ENCODE measurements at places on chromosomes 11 and 22.

GRCh38 chr11:121081321-121081720, 19.7 kb upstream of the TECTA start:
- H3K27me3 ChIP-seq: no peaks in the 10 kb centered on the region
- H3K27ac ChIP-seq: no peak overlapping the region
- H3K36me3 ChIP-seq: no peaks in the 10 kb centered on the region
- H3K4me3 ChIP-seq: no peak overlapping the region

DNA sequence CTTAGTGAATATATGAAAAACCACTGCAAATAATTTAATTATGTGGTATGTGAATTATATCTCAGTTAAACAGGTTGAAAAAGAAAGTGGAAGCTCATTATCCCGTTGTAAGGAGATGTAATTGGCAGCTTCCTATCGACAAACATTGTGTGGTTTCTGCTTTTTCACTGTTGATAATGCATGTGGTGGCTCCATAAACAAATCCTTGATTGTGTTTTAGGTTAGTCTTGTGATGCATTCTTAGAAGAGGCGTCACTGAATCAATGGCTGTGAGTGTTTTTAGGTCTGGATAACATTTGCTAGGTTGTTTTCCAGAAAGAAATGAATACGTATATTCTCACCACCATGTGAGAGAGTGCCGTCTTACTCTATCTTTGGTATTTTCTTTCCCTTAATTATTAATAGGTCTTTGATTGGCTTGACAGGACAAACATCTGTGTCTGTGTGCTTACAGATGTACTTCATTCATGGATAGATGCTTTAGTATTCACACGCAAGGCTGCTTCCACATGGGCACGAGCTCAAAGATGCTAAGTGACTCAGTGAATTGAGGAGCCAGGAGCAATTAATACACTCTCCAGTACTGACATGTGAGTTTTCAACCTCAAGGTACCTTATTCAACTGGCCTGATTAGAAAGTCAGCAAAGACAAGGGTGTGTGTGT, 166.7 kb downstream of the TBC1D22A start:
- H3K27me3 ChIP-seq: no peaks in the 10 kb centered on the region
- no peaks in the 10 kb centered on the region for H3K36me3 ChIP-seq
- H3K4me3 ChIP-seq: no peak overlapping the region

- no peak overlapping the region for H3K27ac ChIP-seq
- DNase-seq: no peak
- H3K27me3 ChIP-seq: no peaks in the 10 kb centered on the region
- peaks cover 7% of the 10 kb centered on the region for H3K4me1 ChIP-seq
- no peak overlapping the region for H3K4me3 ChIP-seq
- H3K36me3 ChIP-seq: no peaks in the 10 kb centered on the region
Observed at GRCh38 chr22:48947636-48948035, 880.0 kb downstream of the BRD1 start.

DNA sequence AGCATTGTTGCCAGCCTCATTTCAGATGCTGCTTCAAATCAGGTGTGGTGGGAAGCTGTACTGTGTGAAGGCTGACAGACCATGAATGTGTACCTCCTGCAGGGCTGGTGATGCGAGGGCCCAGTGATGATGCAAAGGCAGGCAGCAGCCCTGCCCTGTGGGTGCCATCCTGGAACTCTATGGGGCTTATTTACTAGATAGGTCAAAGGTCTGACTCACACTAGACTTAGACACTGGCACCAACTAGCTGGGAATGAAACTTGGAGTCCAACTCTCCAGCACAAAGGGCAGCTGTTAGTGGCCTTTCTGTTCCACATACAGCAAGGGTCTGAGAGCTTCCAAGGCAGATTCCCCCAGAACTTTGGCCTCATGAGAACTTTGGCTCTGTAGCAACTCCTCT, 138.4 kb downstream of the TTC17 start:
- no peak overlapping the region for H3K27ac ChIP-seq
- H3K4me1 ChIP-seq: no peaks in the 10 kb centered on the region
- H3K27me3 ChIP-seq: no peaks in the 10 kb centered on the region
- H3K36me3 ChIP-seq: peaks cover 10% of the 10 kb centered on the region

DNA sequence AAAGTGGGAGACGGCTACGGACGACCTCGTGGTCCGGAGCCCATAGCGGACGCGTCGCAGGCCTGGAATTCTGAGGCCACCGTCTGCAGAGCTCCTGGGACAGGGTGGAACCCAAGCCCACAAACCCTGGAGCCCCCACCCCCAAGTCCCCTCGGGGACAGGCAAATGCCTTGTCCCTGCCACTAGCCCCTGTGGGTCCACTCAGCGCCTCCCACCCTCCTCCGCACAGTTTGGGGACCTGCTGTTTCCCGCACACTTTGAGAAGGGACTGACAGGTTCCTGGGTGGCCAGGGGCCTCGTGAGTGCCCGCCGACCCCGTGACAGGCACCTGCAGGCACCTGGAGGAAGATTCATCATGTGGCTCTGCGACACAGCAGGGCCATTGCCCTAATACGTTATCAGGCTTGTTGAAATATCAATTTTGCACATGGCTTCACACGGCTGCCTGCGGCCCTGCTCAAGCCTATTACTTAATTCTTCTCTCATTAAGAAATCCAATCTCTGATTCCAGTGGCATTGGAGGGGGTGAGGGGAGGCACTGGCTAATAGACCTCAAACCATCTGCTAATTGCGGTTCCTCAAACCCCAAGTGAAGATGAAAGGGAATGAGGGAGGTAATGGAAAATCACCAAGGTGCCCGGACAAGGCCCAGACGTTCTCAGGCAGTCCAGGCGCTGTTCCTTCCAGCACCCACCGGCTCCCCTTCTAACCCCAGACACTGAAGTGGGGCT, 672.5 kb downstream of the BRD1 start:
- no peaks in the 10 kb centered on the region for H3K27me3 ChIP-seq
- no peaks in the 10 kb centered on the region for H3K36me3 ChIP-seq
- DNase-seq: no peak
- H3K27ac ChIP-seq: no peak overlapping the region
- no peak overlapping the region for H3K4me3 ChIP-seq

DNA sequence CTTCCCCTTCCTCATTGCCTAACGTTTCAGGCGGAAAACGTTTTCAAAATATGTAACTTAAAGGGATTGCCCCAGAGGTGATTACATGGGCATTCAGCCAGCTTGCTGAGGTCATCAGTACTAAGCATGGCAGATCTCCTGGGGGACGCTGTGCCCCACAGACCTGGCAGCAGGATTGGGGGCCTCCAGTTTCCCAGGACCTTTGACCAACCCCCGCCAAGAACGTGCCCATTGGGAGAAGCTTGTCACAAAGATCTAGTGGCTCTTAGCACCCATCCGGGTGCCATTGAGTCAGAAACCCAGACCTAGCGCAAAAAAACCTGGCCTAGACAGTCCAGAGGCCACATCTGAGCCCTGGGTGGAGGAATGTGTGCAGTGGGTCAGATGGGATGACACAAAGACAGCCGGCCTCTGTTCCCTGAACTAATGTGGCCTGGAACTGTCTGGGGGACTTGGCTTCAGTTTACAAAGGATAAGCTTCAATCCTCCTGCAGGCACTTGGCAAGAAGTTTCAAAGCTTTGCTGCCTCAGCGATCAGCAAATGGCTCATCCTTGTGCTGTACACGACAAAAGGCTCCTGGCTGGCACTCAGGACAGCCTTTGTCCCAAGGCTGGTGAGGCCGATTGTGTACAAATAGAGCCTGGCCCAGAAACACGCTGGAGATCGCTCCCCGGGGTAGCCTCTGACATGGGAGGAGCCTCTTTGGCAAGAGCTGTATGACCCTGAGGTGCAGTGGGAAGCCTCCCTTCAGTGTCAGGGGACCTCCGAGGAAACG, 9.5 kb downstream of the C1QTNF6 start:
- no peak for DNase-seq
- no peaks in the 10 kb centered on the region for H3K36me3 ChIP-seq
- no peak overlapping the region for H3K27ac ChIP-seq
- no peaks in the 10 kb centered on the region for H3K27me3 ChIP-seq
- no peak overlapping the region for H3K4me3 ChIP-seq

DNA sequence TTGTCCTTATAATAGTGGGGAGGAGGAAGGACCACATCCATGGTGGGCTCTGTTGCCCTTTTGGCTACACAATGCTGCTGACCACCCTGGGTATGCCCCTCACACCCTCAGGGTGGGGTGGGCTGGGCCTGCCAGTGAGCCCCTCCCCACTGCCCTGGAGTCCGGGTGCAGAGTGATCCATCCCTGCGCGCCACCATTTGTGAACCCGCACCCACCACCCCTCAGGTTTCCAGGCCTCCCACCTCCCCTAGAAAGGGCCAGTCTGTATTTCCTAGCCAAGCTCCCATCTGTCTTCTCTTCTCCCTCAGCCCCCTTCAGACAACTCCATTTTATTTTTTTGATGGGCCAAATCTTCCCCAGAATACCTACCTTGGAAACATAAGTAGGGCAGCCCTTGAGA, 25.0 kb downstream of the MS4A10 start:
- H3K4me3 ChIP-seq: no peak overlapping the region
- DNase-seq: no peak
- H3K36me3 ChIP-seq: no peaks in the 10 kb centered on the region
- H3K4me1 ChIP-seq: no peaks in the 10 kb centered on the region
- 0 out of 2 replicates have a peak, but pooled peaks cover 3% of the 10 kb centered on the region for H3K27me3 ChIP-seq

DNA sequence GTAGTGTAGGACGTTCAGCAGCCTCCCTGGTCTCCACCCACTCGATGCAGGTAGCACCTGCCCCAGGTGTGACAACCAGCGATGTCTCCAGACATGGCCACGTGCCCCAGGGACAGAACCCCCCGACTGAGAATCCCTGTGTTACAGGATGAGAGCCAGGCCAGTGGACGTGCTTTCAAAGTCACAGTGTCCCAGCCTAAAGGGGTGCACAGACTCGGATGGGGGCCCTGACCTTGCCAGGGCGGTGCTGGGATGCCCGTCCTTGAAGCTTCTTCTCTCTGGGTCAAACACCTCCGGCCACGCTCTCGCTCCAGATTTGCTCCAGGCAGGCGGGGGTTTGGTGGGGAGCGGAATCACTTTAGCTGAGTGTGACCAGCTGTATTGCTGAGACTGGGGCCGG, 23.3 kb upstream of the GAL start:
- H3K27ac ChIP-seq: no peak overlapping the region
- no peaks in the 10 kb centered on the region for H3K4me1 ChIP-seq
- DNase-seq: no peak
- no peaks in the 10 kb centered on the region for H3K36me3 ChIP-seq
- H3K4me3 ChIP-seq: no peak overlapping the region

- DNase-seq: peak; percentile 85
- H3K36me3 ChIP-seq: peaks cover 7% of the 10 kb centered on the region
Observed at GRCh38 chr11:116787786-116788486, at the start of gene ZPR1. TSS of gene ZPR1 (minus strand) at chr11:116788023. CDS start at chr11:116787990, 33 bp downstream.

DNA sequence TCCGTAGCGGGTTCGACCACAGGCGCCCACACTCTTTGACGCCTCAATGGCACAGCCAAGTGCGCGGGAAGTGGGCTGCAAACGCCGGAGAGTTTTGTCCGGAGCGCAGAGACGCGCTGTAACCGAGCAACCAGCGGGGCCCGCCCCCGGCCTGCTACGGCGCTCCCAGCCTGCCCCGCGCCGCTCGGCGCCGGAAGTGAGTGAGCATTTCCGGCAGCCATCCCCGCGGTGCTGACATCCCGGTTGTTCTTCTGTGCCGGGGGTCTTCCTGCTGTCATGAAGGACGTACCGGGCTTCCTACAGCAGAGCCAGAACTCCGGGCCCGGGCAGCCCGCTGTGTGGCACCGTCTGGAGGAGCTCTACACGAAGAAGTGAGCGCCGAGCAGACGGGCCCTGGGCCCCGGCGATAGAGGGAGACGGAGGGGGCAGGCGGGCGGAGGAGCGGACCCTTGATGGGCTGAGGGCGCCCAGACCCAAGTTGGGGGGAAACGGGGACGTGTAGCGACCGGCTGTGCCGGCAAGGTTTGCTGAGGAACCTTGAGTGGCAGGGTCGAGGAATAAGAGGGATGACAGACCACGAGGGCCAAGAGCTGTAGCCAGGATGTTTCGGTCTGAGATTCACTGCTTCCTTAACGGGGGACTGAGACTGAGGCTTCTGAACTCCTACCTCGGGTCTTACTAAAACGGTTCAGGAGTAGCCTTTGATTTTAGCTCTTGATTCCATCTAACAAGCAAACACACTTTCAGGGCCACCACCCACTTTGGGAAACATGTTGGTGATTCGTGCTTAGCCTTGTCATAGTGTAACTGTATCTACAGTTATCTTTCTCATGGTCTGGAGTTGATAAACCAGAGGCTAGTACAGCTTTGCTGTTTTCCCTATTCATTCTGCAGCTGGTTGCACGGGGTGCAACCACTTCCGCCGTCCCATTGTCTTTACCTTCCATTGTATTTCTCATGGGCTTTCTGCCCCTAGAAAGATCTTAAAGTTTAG, at the start of gene PSMD13:
Gene PSMD13 (plus strand): TSS at position 203 of the 994 bp plus-strand sequence. CDS start 74 bp downstream, at position 277.
- peak within 1 kb of the TSS; percentile 98 for H3K4me3 ChIP-seq
- peak; percentile 95 for DNase-seq
- peaks cover 24% of the 10 kb centered on the region for H3K4me1 ChIP-seq

GRCh38 chr11:287821-288477, 977 bp upstream of the PGGHG start:
- H3K27ac ChIP-seq: no peak overlapping the region
- H3K4me1 ChIP-seq: peaks cover 10% of the 10 kb centered on the region
- peak overlapping the region; percentile 51 for H3K4me3 ChIP-seq
- H3K27me3 ChIP-seq: no peaks in the 10 kb centered on the region

DNA sequence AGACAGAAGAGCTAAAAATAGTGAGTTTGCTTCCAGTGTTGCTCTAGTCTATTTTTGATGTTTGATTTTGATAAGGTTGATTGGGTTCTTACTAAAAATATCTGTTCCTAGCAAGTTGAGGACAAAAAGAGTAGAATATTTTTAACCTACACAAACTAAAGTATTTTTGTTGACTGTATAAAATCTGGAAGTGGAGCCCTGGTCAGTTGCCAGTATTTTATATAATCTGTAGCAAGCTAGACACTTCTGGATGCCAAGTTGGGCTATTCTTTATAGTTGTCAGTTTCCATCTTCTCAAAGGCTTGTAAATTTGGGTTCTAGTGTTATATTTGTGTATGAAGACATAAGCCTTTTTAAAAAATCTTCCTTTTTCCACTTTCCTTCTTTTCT, 56.7 kb downstream of the HSD17B12 start:
- peaks cover 51% of the 10 kb centered on the region for H3K4me1 ChIP-seq
- H3K4me3 ChIP-seq: peak overlapping the region; percentile 41
- H3K27ac ChIP-seq: peak overlapping the region; percentile 94
- no peak for DNase-seq
- no peaks in the 10 kb centered on the region for H3K27me3 ChIP-seq

GRCh38 chr11:104163100-104164027, 583 bp downstream of the PDGFD start:
- H3K4me1 ChIP-seq: peaks cover 46% of the 10 kb centered on the region
- peak; percentile 95 for DNase-seq
- peak overlapping the region; percentile 84 for H3K27ac ChIP-seq
- H3K36me3 ChIP-seq: peaks cover 28% of the 10 kb centered on the region
- peak overlapping the region; percentile 88 for H3K4me3 ChIP-seq

DNA sequence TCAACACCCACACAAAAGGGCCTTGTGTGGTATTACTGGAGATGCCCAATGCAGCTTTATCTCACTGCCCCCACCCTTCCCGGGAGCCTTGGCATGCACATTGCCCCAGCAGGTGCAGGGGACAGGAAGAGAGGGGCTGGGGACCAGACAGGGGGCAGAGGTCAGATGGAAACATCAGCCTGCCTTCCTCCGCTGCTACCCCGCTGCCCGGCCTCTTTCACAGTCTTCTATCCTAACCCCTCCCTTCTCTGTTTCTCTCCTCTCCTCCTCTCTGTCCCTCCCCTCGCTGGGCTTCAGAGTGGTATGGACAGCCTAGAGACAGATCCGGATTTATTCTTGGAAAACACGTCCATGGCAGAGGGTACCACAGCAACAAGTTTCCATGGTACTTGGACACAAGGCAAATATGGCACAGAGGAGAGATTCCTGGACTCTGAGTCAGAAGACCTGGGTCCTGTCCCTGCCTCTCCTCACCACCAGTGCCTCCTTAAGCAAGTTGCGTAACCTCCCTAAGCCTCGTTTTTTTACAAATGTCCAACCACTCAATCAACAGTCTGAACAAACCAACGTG, 8.3 kb upstream of the IGSF9B start:
- H3K27me3 ChIP-seq: no peaks in the 10 kb centered on the region
- no peak for DNase-seq
- H3K27ac ChIP-seq: no peak overlapping the region
- H3K4me1 ChIP-seq: peaks cover 29% of the 10 kb centered on the region
- H3K36me3 ChIP-seq: no peaks in the 10 kb centered on the region
- no peak overlapping the region for H3K4me3 ChIP-seq
